GM19239 (cell line): ENCODE measurements at places on chromosomes 4 and X.

DNA sequence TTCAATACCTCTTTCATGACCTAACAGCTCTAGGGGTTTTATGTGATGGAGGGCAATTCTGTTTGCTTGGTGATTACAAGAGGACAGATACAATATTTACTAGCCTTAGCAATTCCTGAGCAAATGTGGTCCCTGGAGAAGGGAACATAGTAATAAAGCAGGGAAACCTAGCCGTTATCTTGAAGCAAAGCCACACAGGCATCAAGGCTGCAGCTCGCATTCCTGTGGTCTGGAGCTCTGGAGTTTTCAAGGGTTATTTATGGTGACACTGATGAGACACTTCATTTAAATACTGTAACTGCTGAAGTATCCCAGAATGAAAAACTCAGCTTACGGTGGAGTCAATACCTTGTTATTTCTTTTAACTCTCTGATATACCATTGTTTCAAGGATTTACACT is 66.8 kb downstream of the AFF2 start:
- no peak for DNase-seq

DNA sequence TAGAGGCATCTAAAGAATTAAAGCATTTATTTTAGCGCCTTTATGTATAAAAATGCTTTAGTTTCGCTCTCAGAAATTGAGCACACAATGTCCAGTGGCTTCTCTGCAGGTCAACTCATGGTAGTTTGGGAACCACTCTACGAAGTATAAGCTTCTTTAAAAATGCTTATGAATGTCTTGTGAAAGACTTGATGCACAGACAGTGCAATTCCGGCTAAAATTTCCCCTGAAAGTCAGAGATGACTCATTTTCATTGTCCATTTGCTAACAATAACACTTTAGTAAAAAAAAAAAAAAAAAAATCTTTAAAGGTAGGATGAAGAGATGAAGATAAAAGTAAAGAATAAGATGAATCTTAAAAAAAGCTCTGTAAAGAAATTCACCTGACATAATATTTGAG is 117.2 kb downstream of the PDHA2 start:
- DNase-seq, result no peak

DNA sequence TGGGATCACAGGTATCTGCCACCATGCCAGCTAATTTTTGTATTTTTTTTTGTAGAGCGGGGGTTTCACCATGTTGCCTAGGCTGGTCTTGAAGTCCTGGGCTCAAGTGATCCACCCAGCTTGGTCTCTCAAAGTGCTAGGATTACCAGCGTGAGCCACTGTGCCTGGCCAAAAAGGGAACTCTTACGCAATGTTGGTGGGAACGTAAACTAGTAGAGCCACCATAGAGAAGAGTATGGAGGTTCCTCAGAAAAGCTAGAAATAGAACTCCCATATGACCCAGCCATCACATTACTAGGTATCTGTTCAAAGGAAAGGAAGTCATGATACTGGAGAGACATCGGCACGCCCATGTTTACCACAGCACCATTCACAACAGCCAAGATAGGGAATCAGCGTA is 85.9 kb downstream of the PRKX start:
- DNase-seq, result no peak

GRCh38 chr4:59571805-59572430 is 1628.2 kb upstream of the ADGRL3 start:
- DNase-seq, result no peak

DNA sequence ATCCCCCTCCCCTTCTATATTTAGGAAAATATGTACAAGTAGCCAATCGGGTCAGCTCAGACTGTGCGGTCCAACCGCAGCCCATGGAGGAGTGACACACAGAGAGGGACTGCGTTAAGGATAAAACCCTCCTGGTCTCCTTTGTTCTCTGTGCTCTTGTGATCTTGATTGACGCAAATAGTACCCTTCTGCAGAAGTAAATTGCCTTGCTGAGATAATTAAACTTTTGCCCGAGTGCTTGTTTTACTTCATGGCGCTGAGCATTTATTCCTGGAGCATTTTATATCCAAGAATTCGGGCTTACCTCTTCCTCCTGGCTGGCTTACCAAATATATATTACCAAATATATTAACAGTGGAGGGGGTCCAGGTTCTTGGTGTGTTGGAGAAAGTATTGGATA is 184.2 kb downstream of the STAG2 start:
- DNase-seq, result no peak

GRCh38 chr4:48594180-48594579 is 104.1 kb downstream of the ZAR1 start:
- DNase-seq, result no peak

DNA sequence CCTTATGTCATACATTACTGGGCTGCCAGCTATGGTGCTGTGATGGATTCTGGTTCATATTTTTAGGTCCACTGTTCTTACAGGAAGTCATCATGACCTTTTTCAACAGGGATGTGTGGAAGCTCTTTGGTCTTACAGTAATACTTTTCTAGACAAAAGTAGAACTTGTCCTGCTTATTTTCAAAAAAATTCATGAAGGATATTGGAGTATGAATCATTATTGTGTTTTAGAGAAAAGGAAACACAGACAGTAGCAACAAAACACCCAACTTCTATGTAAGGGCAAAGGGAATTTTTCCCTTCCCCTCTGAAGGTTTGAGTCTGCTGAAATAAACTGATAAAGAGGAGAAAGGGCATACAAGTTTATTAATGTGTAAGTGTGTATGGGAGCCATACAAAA is 54.7 kb upstream of the FAM9C start:
- DNase-seq, result no peak

GRCh38 chr4:137025484-137026059 is 506.7 kb downstream of the PCDH18 start:
- no peak for DNase-seq

DNA sequence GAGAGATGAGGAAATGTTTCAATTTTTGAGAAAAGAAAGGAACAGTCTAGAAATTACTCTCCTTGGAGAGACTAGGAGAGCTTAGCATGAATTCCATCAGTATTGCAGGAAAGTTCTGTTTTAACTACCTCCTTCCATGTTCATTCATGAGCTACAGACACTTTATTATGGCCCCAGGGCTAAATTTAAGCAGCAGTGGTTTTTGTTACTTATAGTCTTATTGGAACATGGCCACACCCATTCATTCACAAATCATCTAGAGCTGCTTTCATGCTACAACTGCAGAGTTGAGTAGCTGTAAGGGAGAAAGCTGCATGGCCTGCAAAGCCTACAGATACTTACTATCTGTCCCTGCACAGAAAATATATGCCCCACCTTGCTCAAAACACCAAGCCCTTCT is 81.7 kb downstream of the SHISA3 start:
- no peak for DNase-seq

DNA sequence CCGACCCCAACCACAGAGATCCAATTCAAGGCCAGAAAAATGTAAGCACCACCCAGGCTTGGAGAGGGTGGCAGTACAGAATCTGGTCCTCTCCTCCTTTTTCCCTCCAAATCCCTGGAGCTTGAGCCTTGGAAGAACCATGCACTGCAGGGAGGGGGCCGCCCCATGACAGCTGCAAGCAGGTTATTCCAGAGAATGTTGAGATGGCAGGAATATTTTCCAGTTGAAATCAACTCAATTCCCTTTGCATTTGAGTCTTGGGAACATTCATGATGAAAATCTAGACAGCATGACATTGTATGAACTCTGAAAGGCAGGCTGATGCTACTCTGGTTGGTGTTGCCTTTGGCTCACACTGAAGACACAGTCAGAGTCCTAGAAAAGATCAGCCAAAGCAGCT is 386.6 kb upstream of the FGF16 start:
- no peak for DNase-seq

DNA sequence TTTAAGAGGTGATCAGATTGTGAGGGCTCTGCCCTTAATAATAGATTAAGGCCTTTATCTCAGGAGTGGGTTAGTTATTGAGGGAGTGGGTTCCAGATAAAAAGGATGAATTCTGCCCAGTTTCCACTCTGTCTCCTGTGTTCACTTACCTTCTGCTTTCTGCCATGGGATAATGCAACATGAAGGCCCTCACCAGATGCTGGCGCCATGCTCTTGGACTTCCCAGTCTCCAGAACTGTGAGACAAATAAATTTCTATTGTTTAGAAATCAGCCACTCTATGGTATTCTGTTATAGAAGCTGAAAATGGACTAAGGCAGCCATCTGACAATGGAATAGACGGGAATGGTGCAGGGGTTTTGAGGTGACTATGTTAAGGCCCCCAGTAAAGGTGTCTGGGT is 6.9 kb upstream of the RELL1 start:
- DNase-seq, result no peak

DNA sequence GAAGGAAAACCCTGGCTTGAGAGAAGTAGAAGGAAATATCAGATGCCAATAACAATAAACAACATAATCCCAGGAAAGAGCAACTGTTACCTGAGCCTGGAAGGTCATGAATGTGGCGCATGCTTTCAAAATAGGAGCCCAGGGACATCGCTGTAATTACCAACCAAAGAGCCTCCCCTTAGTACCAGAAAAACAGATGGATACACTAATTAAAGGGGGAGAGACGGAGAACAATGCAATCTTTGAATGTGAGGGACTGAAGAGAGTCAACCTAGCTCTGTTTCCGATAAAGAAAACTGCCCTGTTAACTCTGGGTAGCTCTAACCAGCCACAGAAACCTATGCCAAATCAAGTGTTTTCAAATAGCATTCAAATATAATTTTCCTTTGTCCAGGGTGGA is 161.4 kb downstream of the ENOX2 start:
- no peak for DNase-seq

GRCh38 chr4:41475402-41475801 is 62.6 kb upstream of the LIMCH1 start:
- no peak for DNase-seq

GRCh38 chr4:112557676-112558411 is 41.9 kb upstream of the NEUROG2 start:
- no peak for DNase-seq

- no peak for DNase-seq
Measured at GRCh38 chr4:108473163-108473720, 147.1 kb upstream of the RPL34 start.

GRCh38 chrX:28278251-28278650 is 297.0 kb upstream of the DCAF8L1 start:
- DNase-seq, result no peak

GRCh38 chrX:96435378-96436035 is 249.1 kb upstream of the DIAPH2 start:
- DNase-seq, result no peak

DNA sequence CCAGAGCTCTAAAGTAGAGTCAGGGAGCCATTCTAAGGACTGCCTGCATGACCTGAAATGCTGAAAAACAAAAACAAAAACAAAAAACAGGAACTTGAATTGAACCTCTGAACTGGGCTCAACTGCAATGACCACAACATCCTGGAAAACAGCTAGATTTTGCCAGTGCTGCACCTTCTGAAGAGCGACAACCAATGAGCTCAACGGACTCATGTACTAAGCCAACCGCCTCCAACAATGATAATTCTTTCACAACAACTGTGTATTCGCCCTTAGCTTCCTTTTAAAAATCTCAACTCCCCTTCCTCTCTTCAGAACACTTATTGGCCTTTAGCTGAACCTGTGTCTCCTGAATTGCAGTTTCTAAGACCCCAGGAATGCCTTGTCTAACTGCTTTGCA is 69.8 kb downstream of the HAUS3 start:
- no peak for DNase-seq

GRCh38 chr4:73010789-73011628 is 58.5 kb downstream of the COX18 start:
- DNase-seq, result no peak

DNA sequence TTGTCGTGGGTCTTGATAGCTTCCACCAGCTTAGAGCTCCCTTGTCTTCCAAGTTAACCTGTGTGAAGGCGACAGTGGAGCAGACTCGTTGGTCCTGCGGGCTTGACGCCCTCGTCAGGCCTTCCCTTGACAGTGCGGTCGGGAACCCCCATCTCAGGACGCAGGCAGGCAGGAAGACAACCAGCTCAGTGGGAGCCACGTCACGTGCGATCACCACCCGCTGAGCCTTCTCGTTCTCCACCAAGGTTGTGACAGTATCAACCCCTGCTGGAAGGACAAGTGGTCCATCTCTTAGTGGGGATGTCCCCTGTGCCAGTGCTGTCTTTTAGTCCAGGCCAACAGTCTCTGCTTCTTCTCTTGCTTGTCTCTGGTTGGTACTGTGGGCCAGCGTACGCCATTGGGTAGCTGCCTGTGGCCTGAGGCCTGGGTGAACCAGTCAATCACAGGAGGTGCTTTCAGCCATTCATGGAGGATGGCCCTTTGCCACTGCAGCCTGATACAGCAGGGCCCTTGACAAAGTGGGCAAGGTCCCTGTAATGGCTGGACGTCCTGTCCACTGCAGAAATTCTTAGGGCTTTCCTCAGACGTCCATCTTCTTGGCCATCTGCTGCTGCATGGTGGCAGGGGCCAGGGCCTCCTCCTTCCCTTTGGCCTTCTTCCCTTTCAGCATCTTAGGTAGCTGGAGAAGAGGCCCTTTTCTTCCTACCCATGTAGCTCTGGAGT is 31.4 kb downstream of the RGS12 start:
- no peak for DNase-seq

DNA sequence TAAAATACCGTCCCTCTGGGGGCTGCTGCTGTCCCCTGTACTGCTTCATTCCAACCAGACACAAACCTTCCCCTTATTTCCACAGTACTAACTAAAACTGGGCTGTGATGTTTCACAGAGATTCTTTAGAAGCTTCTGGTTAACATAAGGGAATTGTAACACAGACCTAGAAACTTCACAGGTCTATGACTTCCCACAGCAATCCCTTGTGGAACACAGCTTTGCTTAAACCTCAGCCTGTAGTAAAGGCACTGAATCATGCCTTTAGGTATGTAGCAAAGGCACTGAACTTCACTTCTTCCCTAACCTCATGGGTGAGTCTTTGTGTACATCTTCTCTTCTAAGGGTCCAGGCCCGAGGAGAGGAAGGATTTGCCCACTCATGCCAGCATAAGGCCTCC is 49.4 kb downstream of the SPINK2 start:
- DNase-seq, result no peak

DNA sequence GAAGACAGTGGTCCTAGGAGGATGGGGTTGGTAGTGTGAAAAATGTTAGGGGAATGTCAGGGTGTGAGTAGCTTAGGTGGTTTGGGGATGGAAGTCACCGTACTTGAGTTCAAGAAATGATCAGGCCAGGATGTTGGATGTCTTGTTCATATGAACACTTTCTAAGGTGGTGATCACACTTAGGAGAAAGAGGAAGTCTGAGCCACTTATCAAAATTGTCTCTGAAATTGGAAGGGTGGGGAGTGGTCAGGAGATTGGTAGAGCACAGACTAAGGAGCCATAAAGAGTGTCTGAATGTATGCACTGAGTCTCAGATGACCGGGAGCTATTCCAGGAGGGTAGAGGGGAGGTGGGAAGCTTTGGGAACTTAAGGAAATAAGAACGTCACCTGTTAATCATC is 17.3 kb downstream of the CMC4 start:
- no peak for DNase-seq

DNA sequence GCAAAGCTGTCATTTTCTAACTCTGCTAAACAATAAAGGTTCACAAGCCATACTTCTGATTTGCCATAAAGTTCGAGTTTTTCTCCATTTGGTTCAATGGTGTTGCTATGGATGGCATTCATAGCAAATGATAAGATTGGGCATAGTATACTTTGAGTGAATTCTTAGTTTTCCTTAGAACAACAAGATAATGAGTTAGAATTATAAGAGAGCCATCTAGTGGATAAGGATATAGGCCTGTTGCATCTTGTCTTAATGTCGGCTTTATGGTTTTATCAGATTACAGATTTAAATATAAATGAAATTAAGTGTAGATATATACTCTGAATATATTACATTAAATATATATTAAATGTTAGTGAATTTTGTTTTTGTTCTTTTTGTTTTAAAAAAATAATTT is 644.6 kb downstream of the IL1RAPL1 start:
- no peak for DNase-seq

GRCh38 chrX:108018656-108019381 is 26.0 kb upstream of the VSIG1 start:
- no peak for DNase-seq
